T-helper 17 cell (primary cell): ENCODE measurements at places on chromosomes 6 and 20. TPM values are rescaled to one million over a fixed set of nuclear protein-coding genes. Genes with fewer than 3 reads are reported as not detected.

DNA sequence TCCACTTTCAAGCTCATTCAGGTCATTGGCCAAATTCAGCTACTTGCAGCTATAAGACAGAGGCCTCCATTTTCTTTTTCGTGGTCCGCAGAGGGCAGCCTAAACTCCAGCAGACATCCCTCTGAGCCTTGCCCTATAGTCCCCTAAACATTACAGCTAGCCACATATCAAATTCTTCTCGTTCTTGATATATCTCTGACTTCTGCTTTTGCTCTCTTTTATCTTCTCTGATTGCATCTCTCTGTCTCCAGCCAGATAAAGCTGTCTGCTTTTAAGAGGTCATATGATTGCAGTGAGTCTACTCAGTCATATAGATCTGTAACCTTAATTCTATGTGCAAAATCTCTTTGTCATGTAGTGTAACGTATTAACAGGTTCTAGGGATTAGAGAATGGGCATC lies 358.4 kb upstream of the RGS17 start:
- H3K4me1 ChIP-seq = no peaks in the 10 kb centered on the region
- no peak overlapping the region for H3K27ac ChIP-seq
- H3K36me3 ChIP-seq = no peaks in the 10 kb centered on the region
- no peak overlapping the region for H3K4me3 ChIP-seq
- H3K27me3 ChIP-seq = no peaks in the 10 kb centered on the region

DNA sequence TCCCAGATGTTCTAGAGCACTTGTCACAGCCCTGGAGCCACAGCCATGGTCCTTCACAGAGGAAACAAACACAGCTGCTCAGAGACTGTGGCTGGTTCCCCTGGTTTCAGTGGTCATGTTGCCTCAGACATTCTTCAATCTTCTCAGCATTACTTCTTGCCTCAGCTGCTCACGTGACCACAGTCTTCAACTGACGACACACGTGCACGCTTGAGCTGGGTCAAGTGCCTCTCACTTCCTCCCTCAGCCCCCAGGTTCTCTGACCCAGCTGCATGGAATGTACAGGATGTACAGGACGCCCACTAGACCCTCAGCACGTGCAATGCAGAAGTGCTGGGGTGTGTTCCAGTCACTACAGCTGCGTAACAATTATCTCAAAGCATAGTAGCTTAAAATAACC lies 159.8 kb upstream of the GGTLC1 start:
- no peak overlapping the region for H3K27ac ChIP-seq
- no peaks in the 10 kb centered on the region for H3K4me1 ChIP-seq
- peaks cover 2% of the 10 kb centered on the region for H3K36me3 ChIP-seq

- no peaks in the 10 kb centered on the region for H3K36me3 ChIP-seq
- H3K27ac ChIP-seq = no peak overlapping the region
- no peak overlapping the region for H3K4me3 ChIP-seq
- H3K27me3 ChIP-seq = peaks cover 7% of the 10 kb centered on the region
- DNase-seq = no peak
Measured at GRCh38 chr20:24493181-24493580, 23.8 kb downstream of the SYNDIG1 start.

- peak overlapping the region; percentile 94 for H3K27ac ChIP-seq
- H3K4me3 ChIP-seq = peak overlapping the region; percentile 71
- H3K36me3 ChIP-seq = no peaks in the 10 kb centered on the region
Measured at GRCh38 chr6:30258204-30258603, 45.0 kb upstream of the TRIM26 start.

DNA sequence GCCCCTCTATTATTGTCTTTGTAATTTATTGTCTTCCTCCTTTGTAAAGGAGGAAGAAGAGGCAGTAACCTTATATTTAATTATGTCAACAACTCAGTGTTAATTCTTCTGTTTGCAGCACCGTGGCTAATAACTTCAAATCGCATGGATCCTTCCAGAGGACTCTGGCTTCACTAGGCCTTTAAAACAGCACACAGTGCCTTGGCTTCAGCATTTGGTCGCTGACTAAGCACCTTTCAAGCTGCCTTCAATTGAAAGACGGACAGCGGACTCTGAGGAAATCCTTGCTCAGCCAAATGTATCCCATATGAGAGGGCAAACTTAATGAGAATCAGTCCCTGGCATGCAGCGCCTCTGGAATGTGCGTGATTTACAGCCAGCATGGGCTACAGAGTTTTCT lies 64.2 kb downstream of the SGK1 start:
- no peaks in the 10 kb centered on the region for H3K27me3 ChIP-seq
- H3K27ac ChIP-seq = no peak overlapping the region
- no peak for DNase-seq
- H3K4me1 ChIP-seq = peaks cover 20% of the 10 kb centered on the region
- no peak overlapping the region for H3K4me3 ChIP-seq
- no peaks in the 10 kb centered on the region for H3K36me3 ChIP-seq

- no peaks in the 10 kb centered on the region for H3K27me3 ChIP-seq
- peak overlapping the region; percentile 75 for H3K27ac ChIP-seq
- peaks cover 2% of the 10 kb centered on the region for H3K36me3 ChIP-seq
- H3K4me3 ChIP-seq = peak overlapping the region; percentile 92
Measured at GRCh38 chr20:64084685-64085152, 521 bp upstream of the LKAAEAR1 start.

DNA sequence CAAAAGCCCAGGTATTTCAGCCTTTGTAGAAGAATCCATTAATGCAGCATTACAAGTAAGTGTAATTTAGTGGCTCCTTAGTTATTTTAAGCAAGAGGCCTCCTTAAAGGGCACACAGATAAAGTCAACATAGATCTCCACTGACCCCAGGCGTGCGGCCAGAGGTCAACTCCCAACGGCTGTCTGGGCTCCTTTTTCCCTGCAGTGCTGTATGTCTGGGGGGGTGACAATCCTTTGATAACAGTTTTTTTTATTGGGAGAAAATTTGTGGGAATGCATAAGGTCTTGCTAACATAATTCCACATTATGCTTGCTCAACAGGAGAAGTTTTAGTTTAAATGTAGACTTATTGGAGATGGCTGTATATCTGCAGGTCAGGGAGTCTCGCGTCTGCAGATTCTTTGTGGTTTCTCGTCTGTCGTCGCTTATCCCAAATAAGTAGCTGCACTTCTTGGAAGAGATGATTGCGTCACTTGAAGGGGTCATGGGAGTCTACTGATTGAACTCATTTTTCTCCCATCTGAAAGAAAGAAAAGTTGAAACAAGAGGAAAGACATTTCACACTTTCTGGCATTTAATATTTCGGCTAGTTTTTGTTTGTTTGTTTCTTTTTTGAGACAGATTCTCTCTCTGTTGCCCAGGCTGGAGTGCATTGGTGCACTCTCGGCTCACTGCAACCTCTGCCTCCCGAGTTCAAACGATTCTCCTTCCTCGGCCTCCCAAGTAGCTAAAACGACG lies 151.7 kb upstream of the AKAP12 start:
- no peak overlapping the region for H3K4me3 ChIP-seq
- DNase-seq = no peak
- no peaks in the 10 kb centered on the region for H3K4me1 ChIP-seq
- no peaks in the 10 kb centered on the region for H3K27me3 ChIP-seq
- no peak overlapping the region for H3K27ac ChIP-seq

COL11A2 gene
- total RNA-seq = 0.52 TPM

PTCRA gene
- total RNA-seq = 1.8 TPM

PRRT1 gene
- total RNA-seq = 0.35 TPM

DNA sequence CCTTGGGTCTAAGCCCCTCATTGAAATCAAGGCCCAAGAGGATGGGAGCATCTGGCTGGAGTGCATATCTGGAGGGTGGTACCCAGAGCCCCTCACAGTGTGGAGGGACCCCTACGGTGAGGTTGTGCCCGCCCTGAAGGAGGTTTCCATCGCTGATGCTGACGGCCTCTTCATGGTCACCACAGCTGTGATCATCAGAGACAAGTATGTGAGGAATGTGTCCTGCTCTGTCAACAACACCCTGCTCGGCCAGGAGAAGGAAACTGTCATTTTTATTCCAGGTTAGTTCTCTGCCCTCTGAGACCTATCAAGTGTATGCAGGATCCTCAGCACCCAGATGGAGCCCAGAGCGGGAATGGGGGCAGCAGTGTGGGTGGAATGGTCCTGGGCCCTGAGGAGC lies 5.1 kb downstream of the BTN2A2 start:
- no peak for DNase-seq
- H3K4me1 ChIP-seq = peaks cover 12% of the 10 kb centered on the region
- no peak overlapping the region for H3K27ac ChIP-seq
- H3K27me3 ChIP-seq = no peaks in the 10 kb centered on the region

DNA sequence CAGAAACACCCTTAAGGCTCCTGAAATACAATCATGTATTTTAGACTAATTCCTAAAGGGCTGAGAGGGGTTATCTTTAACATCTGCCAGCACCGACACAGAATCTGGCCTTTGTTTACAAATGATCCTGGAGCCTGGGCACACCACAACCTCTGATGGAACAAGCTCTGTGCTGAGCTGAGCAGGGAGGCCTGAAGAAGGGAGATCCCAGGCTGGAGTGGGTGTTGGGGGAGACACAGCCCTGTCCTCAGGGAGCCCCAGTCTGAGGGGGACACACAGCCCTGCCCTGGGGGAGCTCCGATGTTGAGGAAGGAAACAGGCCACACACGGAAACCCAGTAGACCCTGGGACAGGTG lies 130.5 kb downstream of the VEGFA start:
- H3K4me1 ChIP-seq = no peaks in the 10 kb centered on the region
- no peak for DNase-seq
- no peak overlapping the region for H3K27ac ChIP-seq
- H3K27me3 ChIP-seq = peaks cover 12% of the 10 kb centered on the region
- H3K36me3 ChIP-seq = no peaks in the 10 kb centered on the region

KIAA1755 gene
- not detected for total RNA-seq

DNA sequence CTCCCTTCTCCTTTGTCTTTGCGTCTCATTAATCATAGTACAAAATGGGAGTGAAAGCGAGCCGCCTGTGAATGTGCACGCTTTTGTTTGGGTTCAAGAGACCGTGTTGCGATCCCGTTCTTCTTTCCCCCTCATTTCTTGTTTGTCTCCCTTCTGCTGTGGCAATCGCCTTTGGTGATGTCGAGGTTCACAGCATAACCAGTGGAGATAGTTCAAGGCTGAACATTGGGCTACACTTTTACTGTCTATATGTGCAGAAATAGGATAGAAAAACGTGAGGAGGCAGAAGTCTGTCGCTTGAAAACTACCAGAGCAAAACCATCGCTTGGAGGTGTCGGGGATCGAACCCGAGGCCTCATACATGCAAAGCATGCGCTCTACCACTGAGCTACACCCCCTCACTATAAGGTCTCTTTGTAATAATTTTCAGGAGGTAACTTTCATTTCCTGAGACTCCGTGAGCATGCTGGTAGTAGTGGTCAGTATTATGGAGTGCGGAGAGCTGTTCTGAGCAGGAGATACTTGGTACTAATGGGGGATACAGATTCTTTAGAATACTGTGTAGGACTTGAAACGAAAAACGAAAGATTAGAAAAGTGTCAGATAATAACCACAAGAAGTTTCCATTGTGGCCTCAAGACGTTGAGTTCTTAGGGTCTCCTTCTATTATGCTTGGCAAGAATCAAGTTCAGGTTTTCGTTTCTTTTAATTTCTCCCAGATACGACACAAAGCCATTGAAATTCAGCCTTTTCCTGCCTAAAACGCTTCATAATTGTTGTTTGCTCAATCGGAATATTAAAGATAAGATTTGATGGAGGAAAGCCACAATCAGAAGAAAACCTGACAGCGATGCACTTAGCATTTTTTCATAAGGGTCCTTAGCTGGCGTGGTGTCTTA lies 106.6 kb downstream of the TRIM27 start:
- peaks cover 2% of the 10 kb centered on the region for H3K36me3 ChIP-seq
- no peak overlapping the region for H3K4me3 ChIP-seq
- peaks cover 76% of the 10 kb centered on the region for H3K27me3 ChIP-seq
- DNase-seq = no peak

SYCP2L gene
- total RNA-seq = not detected

FOXF2 gene
- total RNA-seq = not detected

DNA sequence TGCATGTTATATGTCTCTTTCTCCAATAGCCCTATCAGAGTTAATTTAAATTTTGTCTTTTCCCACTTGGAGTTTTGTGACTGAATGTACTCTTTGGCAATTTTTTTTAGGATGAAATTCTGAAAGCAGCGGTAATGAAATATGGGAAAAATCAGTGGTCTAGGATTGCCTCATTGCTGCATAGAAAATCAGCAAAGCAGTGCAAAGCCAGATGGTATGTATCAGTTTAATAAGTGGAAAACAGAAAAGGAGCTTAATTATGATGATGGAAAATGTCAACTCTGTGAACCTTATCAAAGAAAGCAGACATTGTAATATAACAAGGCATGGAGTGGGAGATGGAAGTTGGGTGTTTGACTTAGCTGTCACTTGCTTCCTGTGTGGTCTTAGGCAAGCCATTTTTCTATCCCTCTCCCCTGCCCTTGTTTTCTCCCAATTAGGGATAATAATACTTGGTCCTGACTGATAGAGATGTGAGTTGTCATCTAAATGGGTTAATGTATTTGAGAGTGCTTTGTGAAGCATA lies 2.7 kb downstream of the CDC5L start:
- peak overlapping the region; percentile 97 for H3K4me3 ChIP-seq
- no peak for DNase-seq
- H3K27me3 ChIP-seq = no peaks in the 10 kb centered on the region

- DNase-seq = no peak
- H3K36me3 ChIP-seq = peaks cover 4% of the 10 kb centered on the region
- H3K27me3 ChIP-seq = no peaks in the 10 kb centered on the region
- H3K4me3 ChIP-seq = no peak overlapping the region
- peaks cover 26% of the 10 kb centered on the region for H3K4me1 ChIP-seq
- H3K27ac ChIP-seq = peak overlapping the region; percentile 57
Measured at GRCh38 chr20:56409521-56409920, 2.5 kb upstream of the CASS4 start.

GRCh38 chr6:67506352-67506751 lies 1128.7 kb upstream of the ADGRB3 start:
- no peak for DNase-seq
- H3K27me3 ChIP-seq = no peaks in the 10 kb centered on the region
- H3K4me1 ChIP-seq = no peaks in the 10 kb centered on the region
- no peaks in the 10 kb centered on the region for H3K36me3 ChIP-seq
- no peak overlapping the region for H3K4me3 ChIP-seq

DNA sequence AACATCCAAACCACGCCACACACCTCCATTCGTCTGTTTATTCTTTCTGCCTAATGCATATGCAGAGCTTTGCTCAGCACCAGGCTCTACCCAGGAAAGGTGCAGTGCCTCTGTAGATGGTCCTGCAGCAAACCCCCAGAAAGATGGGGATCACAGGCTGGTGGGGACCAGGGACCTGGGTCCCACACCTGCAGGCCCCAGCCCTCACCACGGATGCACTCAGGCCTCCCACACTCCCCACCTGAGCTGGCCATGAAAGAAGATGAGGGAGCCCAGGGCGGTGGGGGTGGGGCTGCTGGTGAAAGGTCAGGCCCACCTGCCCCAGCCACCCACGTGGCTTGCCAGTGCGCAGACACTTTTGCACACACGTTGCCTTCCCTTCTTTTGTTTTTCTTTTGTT lies 217.7 kb downstream of the TAF4 start:
- peaks cover 32% of the 10 kb centered on the region for H3K27me3 ChIP-seq
- no peak overlapping the region for H3K27ac ChIP-seq
- no peak for DNase-seq
- no peaks in the 10 kb centered on the region for H3K4me1 ChIP-seq
